ENCODE measurements at places on chromosomes 11 and 22.

GRCh38 chr11:6638429-6638828 lies 17.2 kb downstream of the DCHS1 start:
- DNase-seq = no peak

- no peak for DNase-seq
Observed at GRCh38 chr22:45758603-45759002, 87.0 kb downstream of the ATXN10 start.

DNA sequence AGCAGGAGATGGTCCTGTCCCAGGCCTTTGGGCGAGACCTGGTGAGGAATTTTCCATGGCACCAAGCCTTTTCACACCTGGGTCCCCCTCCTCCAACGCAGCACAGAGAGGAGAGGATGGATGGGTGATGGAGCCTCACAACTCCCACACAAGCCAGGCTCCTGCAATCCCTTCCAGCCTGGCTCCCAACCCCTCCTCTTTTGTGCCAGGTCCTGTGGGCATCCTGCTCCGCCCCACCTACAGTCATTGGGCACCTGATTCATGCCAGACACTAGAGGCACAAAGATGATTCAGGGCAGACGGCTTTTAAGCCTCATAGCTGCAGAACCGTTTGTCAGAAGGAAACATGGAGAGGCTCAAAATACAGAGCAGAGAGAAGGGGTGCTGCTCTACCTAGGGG lies 16.1 kb upstream of the MYRF start:
- DNase-seq = no peak

DNA sequence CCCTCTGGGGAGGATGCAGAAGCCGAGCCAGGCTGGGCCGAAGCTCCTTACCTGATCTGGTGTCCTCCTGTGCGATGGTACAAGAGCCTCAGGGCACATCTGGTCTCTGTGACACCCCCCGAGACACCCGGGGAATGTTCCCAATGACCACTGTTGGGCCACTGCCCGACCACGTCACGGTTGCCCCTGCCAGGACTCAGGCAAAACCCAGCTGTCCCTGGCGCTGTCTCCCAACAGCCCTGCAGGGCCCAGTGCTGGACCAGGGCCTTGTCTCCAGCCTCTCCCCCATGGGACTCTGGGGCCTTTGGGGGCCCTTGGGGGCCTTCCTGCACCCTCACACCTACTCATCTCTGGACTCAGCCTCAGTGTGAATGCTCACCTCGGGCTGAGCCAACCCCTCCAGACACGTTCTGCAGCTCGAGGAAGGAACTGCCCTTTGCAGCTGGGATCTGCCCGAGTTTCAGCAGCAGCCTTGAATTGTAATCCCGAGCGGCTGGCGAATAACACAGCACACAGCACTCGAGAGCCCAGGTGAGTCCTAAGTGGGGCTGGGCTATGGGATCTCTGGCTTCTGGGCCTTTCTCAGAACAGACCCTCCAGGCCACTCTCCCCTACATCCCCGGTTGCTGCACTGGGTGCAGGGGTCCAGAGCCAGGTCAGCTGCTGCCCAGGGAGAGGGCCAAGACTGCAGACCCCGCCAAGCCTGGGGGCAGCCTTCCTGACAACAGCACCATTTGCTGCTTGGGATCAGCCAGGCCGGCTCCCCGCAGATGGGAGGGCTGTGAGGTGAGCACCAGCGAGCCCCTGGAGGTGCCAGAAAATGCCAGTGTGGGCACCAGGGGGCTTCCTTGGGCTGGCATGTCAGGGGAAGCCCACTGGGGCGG lies 39.8 kb downstream of the RTN4R start:
- DNase-seq = no peak

DNA sequence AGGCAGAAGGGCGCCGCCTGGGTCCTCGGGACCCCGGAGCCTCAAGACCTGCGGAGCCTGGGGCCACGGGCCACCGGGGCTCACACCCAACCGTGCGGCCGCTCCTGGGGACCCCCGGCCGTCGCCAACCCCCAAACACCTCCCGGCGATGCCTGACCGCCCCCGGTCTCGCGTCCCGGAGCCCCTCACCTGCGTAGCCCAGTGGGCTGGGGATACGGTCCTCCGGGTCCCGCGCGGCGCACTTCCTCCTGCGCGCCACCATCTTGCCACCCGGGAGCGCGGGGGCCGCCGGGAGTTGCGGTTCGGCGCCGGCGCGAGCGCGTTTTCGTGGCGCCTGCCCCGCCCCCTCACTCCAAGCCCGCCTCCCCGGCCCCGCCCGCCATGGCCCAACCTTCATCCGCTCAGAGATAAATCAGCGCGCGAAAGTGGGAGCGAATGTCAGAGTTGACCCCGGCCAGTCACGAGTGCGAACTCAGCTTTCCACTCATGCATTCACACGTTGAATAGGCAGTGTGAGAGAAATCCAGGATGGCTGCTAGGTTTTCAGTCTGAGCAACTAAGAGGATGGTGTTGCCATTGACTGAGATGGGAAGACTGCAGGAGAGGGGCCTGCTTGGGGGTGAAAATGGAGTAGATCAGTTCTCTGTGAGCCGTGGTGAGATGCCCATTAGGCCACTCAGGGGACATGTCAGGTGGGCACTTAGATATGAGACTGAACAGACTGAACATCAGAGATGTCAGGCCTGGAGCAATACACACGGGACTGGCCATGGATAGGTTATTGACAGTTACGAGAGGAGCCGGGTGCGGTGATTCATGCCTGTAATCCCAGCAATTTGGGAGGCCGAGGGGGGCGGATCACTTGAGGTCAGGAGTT lies at the start of gene RRP7A:
Gene RRP7A, minus strand, starts transcription at position 272 of the 877 bp plus-strand sequence. Its CDS starts 10 bp downstream, at position 262.
- peak; percentile 72 for DNase-seq

- DNase-seq = no peak
Observed at GRCh38 chr11:120305286-120305685, 19.8 kb upstream of the TLCD5 start.

GRCh38 chr11:135061166-135061565 lies 649.1 kb upstream of the B3GAT1 start:
- no peak for DNase-seq

GRCh38 chr22:26393929-26394328 lies 35.1 kb upstream of the ASPHD2 start:
- no peak for DNase-seq

DNA sequence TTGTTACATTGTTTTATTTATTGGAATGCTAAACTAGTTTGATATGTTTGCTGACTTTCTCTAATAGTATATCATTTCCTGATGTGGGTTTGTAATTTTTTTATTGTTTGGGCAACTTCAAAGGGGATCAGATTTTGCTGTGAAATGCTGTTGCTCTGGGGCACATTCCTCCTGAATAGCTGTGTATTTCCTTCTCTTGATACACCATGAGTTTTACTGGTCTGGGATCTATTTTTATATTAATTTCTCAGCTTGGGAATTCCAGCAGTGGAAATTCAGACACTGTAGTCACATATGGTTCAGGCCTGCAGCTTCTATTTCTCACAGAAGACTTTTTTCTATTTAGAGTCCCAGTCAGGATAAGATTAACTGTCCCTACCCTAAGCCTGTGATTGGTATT lies 58.9 kb downstream of the RPUSD4 start:
- no peak for DNase-seq

DNA sequence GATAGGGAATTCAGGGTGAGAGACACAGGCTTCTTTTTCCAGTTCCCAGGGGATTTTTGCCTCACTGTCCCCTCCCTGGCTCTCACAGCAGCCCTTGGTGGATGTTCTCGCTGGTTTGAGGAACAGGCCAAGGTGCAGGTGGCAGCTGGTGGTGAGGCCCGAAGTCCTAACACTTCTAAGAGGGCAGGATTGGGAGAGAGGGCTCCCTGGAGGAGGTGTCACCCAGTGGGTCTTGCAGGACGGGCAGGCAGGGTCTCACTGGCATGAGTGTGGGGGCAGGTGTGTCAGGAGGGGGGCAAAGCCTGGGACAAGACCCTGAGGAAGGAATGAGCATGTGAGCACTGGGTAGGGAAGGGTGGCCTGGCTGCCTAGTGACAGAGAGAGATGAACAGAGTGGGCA lies 9.2 kb downstream of the ADORA2A start:
- no peak for DNase-seq

DNA sequence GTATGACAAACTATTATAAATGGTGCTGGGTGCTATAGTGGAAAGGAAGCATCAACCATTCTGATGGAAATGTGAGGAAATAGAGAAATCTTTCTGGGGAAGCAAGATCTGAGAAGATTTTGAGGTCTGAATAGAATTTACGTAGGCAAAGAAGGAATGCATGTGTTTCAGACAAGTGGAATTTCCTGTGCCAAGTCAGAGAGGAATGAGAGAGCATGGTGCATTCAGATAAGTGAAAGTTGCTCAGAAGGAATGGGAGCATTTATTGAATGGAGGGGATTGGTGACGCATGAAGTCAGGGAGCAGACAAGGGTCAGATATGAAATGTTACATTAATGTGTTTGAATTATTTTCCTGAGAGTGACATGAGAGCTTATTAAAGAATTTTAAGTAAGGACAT lies 725.5 kb downstream of the METTL15 start:
- DNase-seq = no peak

- DNase-seq = no peak
Observed at GRCh38 chr11:3170044-3170755, 5.1 kb upstream of the OSBPL5 start.

DNA sequence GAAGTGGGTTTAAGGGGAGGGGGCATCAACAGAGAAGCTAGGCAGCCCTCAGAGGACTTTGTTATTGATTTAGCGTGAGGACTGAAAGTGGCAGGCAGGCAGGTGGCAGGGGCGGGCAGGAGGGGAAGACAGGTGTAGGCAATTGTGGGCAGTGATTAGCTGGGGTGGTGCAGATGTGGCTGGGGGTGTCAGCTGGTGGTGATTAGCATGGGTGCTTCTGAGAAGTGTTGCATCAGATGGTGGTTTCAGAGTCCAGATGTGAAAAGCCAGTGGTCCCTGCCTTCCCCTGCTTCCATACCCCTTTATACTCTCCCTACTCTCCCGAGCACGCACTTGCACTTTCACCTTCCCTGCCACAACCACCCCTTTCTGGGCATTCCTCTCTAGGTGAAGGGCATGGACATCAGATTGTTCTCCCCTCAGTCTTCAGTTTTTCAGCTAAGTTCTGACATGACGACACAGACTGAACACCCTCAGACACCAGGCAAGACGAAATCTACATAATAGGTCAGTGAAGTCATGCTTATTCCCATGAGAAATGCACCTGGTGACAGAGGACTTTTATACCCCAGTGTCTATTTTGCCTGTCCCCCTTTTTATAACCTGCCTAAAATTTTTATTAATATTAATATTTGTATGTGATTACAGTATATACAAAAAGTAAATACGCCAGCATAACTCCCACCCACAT lies 435.7 kb upstream of the CADM1 start:
- no peak for DNase-seq

DNA sequence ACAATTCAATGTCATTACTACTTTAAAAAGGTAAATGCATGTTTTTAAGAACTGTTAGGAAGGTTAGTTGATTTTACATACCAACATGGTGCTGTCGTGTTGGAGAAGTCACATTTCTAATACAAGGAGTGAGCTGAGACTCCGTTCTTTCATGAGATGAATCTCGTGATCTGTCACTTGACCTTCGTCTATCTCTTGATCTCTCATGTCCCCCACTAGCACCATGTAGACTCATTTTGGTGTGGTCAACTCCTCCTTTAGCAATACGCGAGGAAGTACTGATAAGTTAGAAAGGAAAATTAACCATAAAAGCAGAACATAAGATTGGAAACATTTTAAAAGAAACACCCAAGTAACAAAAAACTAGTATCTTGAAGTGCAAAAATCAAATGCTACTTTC lies 41.5 kb downstream of the BTBD10 start:
- no peak for DNase-seq

- no peak for DNase-seq
Observed at GRCh38 chr11:130171534-130171933, 12.0 kb downstream of the ST14 start.

DNA sequence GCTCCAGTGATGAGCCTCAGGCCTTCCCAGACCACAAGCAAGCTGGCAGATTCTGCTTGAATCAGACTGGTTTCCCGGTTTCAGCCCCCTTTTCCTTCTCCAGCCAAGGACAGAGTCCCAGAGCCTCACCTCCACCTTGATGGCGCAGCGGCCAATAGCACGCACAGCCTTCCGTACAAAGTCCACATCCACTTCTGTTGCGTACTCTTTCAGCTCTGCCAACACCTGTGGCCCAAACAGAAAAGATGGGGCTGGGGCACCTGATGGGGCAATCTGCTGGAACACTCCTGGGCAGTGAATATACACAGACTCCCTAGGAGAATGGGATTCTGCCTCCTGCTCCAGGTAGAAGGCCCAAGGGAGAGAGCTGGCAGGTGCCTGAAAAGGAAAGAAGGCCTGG lies 35.5 kb upstream of the RASL10A start:
- DNase-seq = no peak

GRCh38 chr11:47215366-47215910 lies 664 bp downstream of the DDB2 start:
- no peak for DNase-seq

GRCh38 chr11:12292766-12293165 lies 84.6 kb upstream of the PARVA start:
- DNase-seq = no peak

All from effector CD8-positive, alpha-beta T cell (primary cell).